ENCODE measurements at places on chromosomes 13 and 19.

DNA sequence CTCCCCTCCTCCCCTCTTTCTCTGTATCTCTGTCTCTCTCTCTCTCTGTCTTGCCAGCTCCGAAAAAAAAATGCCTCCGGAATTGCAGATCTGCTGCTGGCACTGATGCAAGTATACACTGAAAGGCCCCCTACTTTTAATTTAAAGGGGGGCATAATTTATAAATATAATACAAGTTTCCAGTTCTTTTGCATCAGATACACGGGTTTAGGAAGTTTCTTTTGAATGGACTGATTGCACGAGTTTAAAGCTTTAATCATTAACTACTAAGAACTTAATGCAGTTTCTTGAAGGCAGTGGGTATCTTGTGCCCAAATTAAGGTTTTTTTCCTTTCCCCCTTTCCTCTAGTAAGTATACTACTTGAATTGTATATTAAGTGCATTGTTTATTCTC, 1.4 kb downstream of the FGF9 start:
- no peak for DNase-seq

DNA sequence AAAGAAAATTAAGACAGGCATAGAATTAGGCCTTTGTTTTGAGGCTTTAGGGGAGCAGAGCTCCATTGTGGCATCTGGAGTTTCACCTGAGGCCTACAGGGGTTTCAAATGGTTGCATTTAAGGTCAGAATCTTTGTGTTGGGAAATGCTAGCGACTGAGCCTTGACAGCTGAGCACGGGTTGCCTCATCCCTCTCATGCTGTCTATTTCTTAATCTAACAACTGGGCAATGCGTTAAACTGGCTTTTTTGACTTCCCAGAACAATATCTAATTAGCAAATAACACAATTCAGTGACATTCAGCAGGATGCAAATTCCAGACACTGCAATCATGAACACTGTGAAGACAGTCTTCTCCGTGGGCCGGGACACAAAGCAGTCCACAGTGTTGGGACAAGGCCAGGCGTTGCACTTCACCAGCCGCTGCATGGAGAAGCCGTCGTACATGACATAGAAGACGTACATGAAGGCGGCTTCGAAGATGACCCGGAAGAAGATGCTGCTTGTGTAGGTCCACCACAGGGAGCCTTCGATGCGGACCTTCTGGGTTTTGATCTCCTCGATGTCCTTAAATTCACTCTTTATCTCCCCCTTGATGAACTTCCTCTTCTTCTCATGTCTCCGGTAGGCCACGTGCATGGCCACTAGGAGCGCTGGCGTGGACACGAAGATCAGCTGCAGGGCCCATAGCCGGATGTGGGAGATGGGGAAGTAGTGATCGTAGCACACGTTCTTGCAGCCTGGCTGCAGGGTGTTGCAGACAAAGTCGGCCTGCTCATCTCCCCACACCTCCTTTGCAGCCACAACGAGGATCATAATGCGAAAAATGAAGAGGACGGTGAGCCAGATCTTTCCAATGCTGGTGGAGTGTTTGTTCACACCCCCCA, 3.8 kb downstream of the GJB2 start:
- no peak for DNase-seq

DNA sequence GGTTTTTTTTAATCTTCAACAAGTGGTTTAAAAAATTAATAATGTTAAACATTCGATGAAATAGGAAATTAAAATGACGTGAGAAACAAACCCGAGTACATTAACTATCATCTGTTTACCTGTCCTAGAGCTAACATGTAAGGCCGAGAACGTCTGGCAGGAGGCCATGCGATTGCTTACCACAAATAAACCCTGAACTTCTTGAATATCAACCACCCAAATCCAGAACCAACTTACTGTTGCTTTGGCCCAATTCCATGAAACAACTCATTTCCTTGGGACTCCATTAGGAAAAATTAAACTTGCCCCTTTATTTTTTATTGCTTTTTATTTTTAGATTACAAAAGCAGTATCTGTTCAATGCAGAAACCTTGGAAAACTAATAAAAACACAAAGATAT, 228.9 kb upstream of the IRS2 start:
- no peak for DNase-seq

DNA sequence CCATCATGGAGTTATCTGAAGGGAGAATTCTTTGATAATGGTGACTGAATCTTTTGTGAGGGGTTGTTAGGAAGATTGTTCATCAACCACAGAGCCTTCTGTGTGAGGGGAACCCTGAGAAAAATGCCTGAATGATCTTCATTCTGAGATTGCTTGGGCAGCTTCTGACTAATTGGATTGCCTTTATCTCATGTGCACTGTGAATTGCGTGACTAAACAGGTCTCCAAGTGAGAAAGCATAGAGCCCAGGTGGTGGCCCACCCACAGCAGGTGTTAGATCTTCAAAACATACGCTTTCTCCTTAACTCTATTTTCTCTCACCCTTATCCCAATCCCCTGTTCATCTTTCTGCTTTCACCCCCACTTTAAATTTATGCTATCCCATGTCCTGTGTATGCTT, 58.3 kb downstream of the DOCK9 start:
- no peak for DNase-seq

GRCh38 chr13:45861322-45861721, 9.8 kb upstream of the SIAH3 start:
- no peak for DNase-seq

DNA sequence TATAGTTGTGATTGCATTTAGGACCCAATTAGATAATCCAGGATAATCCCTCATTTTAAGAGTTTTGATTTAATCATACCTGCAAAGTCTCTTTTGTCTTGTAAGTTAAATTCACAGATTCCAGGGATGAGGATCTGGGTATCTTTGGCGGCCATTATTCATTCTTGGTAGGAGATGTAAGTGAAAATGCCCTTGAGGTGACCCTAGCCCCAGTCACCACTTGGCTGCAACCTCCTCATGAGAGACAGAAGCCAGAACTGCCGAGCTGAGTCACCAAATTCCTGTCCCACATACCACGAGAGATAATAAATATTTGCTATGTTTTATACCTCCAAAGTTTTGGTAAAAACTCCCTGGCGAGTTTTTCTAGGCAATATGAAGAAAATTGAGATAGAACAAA, 389.4 kb downstream of the RFC3 start:
- no peak for DNase-seq

DNA sequence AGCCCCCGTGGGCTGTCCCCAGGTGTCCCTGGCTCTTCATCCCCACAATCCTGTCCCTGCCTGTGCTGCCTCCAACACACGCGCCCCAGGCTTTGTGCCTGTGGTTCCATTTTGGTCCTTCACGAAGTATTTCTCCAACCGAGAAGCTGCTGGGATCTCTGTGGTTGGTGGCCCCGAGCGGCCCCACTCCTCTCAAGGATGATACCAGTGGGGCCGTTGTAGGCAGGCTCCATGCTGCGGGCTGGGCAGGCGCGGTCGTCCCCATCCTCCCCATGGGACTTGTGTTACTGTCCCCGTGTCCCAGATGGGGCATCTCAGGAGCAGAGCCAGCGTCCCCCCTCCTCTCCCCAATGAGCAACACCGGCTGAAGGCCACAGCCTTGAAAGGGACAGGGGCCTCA, 3.7 kb upstream of the ZNF554 start:
- no peak for DNase-seq

DNA sequence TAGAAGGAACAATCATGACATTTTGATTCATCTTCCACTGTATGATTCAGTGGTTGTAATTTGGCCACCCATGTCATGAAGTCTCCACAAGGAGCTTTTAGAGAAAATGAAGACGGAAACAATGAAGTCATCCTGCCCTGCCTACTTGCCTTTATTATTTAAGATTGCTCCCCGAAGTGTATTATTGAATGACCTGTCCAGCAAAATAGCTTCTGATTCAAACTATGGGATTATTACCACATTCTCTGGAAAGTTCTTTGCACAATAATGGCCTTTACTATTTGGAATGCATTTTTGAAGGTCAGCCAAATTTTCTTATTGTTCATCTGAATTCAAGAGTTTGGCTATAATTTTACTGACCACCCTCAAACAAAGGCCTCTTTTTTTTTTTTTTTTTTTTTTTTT, 77.8 kb upstream of the RFC3 start:
- no peak for DNase-seq

DNA sequence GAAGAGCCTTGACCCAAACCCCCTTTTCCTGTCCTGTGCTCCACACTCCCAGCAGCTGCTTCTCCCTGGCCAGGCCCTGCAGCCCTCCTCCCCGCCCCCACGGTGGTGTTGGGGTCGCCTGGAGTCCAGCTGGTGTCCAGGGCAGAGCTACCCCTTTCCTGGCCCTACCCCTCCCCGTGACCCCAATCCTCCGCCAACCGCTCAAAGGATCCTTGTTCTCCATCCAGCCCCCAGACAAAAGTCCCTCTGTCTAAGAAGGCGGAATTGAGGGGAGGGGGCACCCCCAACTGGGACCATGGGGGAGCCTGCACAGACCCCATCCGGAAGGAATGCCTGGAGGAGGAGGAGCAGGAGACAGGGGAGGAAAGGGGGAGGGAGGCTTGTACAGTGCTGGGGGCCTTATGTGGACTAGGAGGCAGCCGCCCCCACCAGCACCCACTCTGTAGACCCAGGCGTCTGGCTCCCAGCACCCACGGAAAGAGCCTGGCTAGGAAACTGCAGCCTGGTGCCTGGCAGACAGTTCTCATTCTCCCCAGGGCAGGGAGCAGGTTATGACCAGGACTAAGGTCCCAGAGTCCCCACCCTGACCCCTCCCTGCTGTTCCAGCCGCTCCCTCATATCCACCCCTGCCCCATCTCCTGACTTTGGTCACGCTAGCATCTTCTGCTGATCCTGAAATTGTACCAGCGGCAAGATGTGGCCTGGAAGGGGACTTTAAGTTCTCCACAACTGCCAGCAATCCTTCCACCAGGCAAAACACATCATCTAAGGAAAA, at the start of gene FXYD3:
FXYD3 (plus strand) TSS at position 647 of the 775 bp plus-strand sequence. CDS start 3,554 bp downstream, outside the sequence.
- no peak for DNase-seq

DNA sequence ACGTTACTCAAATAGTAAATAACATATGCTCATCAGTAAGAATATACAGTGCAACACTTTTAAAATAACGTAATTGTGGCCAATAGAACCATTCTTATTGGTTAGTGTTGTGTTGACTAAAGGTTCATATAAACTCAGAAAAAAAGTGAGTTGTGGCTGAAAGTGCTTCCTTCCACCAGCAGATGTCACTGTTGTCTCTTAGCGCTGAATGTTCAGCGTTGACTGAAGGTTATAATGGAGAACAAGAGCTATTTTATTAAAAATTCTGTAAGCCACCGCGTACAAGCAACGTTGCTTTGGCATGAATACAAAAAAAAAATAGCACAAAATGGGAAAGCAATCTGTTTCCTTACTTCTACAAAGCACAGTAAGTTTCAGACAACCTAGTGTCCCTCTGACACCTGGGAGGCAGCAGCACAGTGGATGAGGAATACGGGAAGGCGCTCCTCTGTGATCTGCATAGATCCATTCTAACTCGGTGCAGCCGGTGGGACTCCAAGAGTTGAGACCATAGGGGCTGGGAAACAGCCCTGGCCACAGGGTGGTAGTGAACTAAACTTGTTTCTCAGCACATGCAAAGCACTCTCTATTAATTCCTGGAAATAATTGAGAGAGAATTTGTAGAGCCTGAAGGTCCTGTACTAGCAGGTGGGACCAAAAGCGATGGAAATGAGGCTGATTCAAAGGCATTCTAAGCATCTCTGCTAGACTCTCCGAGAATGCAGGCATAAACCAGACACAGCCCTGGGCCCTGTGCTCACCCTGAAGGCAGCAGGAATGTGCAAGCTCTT, 23.9 kb upstream of the OXGR1 start:
- no peak for DNase-seq

GRCh38 chr13:48043789-48044503, 6.4 kb downstream of the NUDT15 start:
- DNase-seq = no peak

DNA sequence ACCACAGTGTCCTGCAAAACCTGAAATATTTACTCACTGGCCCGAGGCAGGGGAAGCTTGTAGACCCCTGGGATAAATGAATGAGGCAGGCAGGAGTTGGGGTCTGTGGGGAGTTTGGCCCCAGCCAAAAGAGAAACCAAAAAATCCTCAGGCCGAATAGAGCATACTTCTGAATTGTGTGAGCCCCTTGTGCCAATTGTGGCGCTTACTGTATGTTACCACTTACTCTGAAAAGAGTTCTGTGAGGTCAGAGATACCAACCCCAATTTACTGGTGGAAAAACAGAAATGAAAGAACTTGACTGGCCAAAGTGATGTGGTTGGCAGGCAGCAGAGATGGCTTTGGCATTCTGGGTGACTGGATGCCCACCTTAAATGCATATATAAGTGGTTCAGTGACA, 6.9 kb downstream of the CARM1 start:
- no peak for DNase-seq

DNA sequence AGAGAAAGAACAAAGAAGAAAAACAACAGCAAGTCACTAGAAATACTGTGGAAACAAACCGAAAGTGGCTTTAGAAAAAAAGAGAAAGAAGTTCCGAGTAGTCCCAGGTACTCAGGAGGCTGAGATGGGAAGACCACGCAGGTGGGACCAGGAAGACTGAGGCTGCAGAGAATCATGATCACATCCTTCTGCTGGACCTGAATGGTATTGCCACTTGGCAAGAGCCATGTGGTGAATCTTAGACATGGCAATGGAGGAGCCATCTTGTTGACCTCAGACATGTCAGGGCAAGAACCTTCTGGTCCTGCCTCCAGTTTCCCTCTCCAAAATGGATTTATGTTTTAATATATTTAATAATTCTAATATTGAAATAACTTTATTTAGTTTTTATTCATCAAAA, 37.4 kb upstream of the ZNF724 start:
- DNase-seq = no peak

DNA sequence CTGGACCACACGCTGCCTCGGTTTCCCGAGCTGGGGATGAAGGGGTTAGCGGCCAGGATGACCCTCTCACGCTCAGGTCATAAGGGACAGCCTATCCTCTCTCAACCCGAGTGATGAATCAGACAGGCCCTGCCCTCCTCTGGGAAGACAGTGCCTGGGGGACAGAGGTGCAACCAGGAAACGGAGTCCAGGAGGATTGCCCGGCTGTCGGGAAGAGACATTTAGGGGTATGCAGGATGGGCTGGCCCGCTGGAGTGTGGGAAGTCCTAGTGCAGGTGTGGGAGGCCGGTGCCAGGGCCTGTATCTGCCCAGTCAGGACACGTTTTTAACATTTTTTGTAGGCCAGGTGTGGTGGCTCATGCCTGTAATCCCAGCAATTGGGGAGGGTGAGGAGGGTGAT, 8.3 kb downstream of the LSM7 start:
- DNase-seq = no peak

GRCh38 chr19:44637390-44637764, 6.3 kb upstream of the PVR start:
- DNase-seq = no peak
